ENCODE measurements at places on chromosomes 7 and 10.
A peak's percentile ranks its signal among the peaks of the same experiment; 100 is the strongest.

DNA sequence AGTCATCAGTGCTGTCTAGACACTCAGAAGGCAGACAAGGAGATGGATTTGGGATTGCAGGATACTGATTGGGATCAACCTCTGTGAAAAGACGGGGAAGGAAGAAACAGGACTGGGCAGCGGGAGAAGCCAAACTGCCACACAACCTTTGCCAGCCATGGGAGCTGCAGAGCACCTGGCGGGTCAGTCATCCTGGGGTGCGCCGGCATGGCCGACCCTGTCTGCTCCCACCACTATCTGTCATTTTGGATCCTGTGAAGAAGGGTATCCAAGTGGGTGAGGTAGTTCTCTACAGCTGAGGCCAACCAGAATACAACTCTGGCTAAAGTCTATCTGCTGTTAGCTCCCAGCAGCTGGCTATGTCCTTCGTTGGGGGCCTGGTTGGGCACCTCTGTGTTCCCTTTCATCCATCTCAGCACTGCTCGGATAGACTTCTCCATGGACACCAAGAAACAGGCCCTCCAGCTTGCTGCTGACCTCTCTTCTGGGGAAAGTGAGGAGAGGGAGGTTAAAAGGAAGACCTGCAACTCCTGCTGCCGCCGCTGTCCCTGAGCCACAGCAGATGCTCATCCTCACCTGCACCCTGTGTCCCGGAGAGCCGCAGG lies 11.7 kb upstream of the RBM17 start:
- no peak for DNase-seq

- no peak for DNase-seq
These were observed 266.1 kb downstream of the MTERF1 start for GRCh38 chr7:91614431-91614830.

DNA sequence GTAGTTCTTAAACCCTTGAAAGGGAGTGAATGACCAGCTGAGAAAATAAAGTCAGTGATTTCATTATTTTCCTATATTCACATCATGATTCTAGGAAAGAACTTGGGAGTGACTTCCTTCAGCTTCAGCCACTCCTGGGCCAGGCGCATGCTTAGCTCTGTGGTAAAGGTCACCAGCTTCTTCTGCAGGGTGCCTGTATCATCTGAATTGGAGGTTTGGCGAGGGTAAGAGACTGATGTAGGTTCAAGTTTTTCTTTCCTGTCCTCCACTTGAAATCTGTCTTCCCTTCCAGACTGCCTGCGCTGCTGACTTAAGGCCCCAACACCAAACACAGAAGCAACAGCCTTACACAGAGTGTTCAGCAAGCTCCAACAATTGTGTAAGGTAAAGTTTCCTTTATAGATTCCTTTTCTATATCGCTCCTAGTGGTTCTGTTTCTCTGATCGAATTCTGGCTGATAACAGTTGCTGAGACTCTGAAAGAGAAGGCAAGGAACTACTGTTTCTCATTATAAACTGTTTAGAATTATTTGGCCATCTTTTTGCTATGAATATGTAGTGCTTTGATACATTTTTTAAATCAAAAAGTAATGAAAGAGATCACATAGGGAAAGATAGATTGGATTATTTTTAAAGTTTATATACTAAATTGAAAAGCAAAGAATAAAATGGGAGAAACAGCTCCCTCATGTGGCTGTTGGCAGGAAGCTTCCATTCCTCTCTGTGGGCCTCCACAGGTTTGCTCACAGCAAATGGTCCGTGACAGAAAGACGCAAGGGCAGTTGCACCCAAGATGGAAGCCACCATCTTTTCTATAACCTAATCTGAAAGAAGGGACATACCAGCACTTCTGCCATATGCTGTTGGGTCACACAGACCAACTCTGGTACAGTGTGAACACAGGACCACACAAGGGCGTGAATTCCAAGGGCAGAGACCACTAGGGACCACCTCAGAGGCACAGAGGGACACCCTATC lies 14.0 kb downstream of the GATAD1 start:
- peak; percentile 12 for DNase-seq

- DNase-seq, result no peak
These were observed 307.4 kb upstream of the ZMIZ1 start for GRCh38 chr10:78761311-78761781.

DNA sequence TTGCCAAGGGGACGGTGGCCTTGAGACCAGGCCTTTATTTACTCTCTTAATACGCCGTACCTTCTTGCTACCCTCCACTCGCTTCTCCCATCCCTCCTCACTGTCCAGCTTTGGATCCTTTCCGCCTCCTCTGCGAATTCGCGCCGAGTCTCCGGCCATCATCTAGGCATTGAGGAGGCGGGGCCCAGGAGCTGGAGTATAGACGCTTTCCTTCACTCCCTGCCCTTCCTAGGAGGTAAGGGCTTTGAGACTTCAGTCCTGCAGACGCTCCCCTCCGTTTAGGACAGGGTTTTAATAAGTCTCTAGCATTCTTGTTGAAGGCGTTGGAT lies 538 bp downstream of the TFAM start:
- DNase-seq, result no peak

DNA sequence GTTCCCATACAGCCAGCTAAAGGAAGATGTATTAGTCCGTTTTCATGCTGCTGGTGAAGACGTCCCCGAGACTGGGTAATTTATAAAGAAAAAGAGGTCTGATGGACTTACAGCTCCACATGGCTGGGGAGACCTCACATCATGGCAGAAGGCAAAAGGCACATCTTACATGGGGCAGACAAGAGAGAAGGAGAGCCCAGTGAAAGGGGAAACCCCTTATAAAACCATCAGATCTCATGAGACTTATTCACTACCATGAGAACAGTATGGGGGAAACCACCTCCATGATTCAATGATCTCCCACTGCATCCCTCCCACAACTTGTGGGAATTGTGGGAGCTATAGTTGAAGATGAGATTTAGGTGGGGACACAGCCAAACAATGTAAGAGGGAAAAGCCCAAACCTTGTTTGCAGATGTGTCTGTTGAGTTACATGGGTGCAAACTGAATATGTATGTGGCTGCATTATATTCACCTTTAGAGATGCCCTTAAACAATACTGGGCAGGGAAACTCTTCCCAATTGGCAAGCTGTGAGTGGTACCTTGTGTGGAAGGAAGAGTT lies 13.1 kb upstream of the BRAF start:
- DNase-seq, result no peak

DNA sequence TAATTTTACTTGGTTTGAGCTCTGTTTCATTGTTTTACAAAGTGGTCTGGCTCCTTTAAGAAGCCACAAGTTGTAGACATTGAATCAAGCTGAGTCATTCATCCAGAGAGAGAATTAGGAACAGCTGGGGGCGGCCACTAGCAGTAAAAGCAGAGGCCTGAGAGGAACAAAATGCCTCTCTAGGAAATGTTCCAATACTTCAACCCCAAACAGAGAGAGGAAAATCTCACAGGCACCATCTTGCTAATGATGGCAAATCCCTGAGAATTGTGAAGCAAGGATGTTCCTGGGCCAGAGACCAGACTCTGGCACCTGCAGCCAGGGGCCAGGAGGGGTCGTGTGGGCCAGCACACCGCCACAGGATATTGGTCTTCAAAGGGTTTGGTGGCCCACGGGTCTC lies 26.5 kb upstream of the TRIL start:
- DNase-seq, result no peak

GRCh38 chr10:106830471-106830870 lies 334.0 kb downstream of the SORCS1 start:
- DNase-seq, result no peak

- DNase-seq, result no peak
These were observed 25.7 kb downstream of the STK32C start for GRCh38 chr10:132281915-132282666.

GRCh38 chr7:116528008-116528789 lies 3.4 kb downstream of the CAV1 start:
- no peak for DNase-seq

DNA sequence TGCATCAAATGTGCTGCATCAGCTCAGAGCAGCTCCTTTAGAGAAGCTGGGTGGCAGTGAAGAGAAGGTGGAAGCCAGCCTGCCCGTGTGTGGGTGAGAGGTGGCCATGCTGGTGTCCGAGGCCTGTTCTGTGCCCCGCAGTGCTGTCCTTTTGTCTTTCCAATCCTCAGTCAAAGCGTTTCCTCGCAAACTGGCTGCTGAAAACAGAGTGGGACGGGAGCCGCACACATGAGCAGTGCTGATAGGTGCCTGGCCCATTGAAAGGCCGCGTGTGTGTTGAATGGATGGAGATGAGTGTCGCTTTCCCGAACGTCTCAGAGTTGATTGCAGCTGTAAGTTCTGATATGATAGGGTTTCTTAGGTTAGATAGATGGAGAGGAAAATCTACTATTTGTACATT lies 39.3 kb downstream of the WDR37 start:
- no peak for DNase-seq

GRCh38 chr7:25820432-25821040 lies 331.5 kb upstream of the NFE2L3 start:
- DNase-seq, result no peak

GRCh38 chr7:50212666-50213621 lies 91.6 kb upstream of the IKZF1 start:
- DNase-seq, result peak; percentile 51

GRCh38 chr7:150778014-150778737 lies 22.0 kb downstream of the TMEM176B start:
- DNase-seq, result no peak

DNA sequence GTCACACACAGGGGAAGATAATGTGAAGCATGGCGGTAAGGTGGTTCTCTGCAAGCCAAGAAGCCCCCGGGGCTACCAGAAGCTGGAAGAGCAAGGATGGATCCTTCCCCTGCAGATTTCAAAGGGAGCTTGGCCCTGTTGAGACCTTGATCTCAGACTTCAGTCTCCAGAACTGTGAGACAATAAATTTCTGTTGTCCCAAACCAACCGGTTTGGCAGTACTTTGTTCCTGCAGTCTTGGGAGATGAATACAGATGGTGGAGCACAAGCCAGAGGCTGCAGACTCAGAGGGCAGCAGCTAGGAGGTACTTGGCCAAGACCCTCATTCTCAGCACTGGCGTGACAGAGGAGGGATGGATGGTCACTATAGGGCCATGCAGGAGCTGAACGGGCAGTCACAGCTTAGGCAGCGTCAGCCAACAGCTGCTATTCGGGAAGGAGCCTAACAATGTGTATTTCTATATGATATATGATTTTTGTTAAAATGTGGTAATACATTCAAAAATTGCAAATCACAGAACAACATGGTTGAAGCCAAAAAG lies 387.3 kb downstream of the TNS3 start:
- DNase-seq, result no peak

GRCh38 chr7:16055263-16055976 lies 365.9 kb downstream of the CRPPA start:
- DNase-seq, result no peak

DNA sequence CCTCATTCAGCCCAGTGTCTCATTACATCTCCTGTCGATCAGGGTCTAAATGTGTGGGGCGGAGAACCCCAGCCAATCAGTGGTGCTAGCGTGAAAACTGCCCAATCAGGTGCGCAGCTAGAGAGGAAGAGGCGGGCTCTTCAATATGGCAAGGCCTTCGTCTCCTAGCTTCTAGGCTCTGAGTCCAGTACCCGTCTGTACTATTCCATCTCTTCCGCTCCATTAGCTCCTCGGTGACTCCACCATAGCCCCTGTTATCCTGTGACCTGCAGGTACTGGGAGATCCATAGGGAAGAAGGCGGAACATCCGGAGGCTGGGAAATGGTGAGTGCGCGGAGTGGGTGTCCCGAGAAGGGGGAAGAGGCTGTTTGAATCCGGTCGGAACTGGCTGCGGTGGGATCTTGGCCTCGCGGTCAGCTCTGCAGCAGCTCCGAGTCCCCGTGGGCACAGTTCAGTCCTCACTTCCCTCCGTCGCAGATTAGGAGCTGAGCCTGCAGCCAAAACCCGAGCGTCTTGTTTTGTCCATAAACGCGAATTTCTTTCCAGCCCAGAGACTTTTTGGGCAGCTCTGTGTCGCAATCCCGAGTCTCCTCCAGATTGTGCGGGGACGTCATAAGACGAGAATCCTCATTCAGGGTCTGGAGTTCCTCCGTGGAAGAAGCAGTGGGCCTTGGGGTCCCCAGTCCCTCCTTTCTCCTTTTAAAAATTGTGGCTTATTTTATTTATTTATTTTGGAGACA lies at the start of gene ZNF727:
ZNF727 (plus strand) TSS at position 134 of the 740 bp plus-strand sequence; CDS start at position 322, 188 bp downstream.
- peak; percentile 4 for DNase-seq

DNA sequence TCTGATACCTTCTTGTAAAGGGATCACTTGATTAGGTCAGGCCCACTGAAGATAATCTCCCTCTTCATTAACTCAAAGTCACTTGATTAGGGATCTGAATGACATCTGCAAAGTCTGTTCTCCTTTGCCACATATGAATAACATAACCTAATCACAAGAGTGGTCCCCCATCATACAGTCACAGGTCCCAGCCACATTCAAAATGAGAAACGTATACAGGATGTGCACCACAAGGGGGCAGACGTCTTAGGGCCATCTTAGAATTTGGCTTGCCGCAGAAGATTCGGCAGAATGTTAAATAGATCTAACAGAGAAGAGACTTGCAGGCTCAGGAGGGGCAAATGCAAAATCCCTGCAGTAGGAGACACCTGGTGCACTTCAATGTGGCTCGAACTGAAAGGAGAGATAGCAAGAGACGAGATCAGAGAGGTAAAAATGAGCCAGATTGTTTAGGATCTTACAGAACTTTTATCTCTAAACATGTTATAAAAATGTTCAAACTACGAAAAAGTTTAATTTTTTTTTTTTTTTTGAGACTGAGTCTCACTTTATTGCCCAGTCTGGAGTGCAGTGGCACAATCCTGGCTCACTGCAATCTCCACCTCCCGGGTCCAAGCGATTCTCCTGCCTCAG lies 10.4 kb upstream of the SMC3 start:
- DNase-seq, result peak; percentile 67

- no peak for DNase-seq
These were observed 65.3 kb downstream of the VCL start for GRCh38 chr10:74063256-74063655.

- DNase-seq, result no peak
These were observed 9.5 kb upstream of the LBX1 start for GRCh38 chr10:101238732-101239105.

DNA sequence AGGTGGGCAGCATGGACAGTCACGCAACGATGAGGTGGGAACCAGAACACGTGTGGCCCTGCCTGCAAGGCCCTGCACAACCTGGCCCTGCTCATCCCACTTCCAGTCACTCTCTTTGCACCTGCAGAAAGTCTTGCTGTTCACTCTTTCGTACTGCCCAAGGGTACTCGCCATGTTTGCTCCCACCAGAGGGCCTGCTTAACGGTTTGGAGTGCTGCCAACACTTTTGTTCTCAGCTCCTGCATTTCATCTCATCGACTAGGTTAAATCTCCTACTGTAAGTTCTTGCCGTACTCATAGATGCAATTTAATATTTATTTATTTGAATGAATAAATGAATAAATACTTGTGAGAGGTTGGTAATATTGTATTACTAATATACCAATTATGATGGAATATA lies 315.3 kb downstream of the SDK1 start:
- no peak for DNase-seq

- DNase-seq, result no peak
These were observed 419.4 kb upstream of the CELF2 start for GRCh38 chr10:10598297-10598696.

DNA sequence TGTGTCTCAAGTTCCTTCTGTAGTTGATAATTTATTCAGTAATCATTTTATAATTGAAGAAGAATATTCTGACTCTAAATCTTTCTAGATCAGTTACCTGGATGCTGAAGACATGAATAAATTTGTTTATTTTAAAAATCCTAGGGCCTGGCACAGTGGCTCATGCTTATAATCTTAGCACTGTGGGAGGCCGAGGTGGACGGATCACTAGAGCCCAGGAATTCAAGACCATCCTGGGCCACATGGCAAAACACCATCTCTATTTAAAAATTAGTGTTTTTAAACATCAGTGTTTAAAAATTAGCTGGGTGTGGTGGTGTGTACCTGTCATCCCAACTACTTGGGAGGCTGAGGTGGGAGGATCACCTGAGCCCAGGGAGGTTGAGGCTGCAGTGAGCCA lies 9.3 kb downstream of the POR start:
- no peak for DNase-seq

GRCh38 chr7:83908526-83908925 lies 259.6 kb upstream of the SEMA3E start:
- no peak for DNase-seq

Measured in CD4-positive, alpha-beta T cell treated with Interleukin-6 at 100 ng/mL for 8 hours (primary cell).